ENCODE measurements at places on chromosomes 4 and X.

DNA sequence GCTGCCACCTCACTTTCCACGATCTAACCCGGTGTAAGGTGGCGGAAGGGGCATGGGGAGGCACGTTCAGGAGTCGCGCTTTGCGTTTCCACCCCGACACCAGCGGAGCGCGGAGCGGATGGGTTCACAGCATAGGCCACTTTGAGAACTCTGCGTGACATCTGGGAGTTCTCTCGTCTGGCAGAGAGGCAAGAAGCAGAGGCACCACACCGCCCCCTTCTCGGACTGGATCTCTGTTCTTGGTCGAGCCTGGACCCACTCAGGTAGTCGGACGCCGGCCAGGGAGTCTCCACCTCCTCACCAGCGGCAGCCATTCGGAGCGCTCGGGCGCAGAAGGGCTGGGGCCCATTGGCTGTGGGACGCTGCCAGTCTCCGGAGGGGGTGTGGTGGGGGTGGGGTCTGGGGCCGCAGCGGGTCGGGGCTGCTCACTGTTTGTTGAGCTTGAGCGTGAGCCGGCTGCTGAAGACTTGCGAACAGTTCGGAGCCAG is at the start of gene DACH2:
Gene DACH2, plus strand, starts transcription at position 428 of the 488 bp plus-strand sequence.
- DNase-seq, result peak; percentile 61

DNA sequence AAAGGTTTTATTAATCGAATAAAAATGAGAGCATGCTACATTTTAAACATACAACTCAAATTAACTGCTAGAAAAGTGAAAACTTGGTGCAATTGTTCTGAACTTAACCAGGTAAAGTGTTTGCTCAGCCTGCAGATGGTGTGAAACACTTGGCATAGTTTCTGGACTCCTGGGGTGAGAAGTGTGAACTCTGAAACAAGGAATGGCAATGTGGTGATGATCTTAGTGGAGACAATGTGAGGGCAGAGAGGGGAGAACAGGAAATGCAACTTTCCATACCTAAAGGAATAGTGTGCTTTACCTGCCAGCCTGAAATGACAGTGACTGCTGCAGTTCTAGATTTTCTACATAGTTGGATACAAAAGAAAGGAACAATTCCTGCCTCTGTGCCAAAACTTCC is 57.4 kb downstream of the CCSER1 start:
- DNase-seq, result no peak

DNA sequence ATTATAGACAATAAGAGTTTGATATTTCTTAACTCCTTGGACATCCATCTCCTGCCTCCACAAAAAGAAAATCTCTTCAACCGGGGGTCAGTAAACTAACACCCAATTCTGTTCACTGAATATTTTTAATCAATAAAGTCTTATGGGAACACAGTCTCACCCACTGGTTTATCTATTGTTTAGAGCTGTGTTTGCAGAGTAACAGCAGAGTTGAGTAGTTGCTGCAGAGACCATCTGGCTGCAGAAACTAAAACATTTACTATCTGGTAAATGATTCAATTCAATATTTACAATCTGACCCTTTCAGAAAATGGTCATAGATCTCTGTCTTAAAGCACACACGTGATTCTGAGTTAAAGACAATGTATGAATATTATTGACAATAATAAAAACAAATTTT is 94.0 kb downstream of the TMA16 start:
- DNase-seq, result no peak

- DNase-seq, result no peak
Measured at GRCh38 chr4:1749370-1749769, 28.0 kb downstream of the TACC3 start.

DNA sequence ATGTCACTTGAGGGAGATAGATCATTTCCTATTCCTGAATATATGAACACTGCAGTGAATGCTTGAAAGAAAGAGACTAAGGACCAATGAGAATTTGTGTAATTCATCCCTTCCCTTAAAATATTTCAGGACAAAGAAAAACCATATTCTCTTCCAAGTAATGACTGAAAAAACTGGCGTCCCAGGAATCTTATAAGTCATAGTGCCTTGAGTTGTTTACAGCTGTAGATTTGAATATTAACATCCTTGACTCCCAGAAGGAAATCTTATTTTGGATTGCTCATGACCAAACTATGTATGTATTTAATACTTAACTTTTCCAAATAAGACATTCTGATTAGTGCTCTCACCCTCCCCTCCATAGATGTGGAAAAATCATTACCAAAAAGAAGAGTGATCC is 55.5 kb downstream of the CLDN22 start:
- DNase-seq, result peak; percentile 86

DNA sequence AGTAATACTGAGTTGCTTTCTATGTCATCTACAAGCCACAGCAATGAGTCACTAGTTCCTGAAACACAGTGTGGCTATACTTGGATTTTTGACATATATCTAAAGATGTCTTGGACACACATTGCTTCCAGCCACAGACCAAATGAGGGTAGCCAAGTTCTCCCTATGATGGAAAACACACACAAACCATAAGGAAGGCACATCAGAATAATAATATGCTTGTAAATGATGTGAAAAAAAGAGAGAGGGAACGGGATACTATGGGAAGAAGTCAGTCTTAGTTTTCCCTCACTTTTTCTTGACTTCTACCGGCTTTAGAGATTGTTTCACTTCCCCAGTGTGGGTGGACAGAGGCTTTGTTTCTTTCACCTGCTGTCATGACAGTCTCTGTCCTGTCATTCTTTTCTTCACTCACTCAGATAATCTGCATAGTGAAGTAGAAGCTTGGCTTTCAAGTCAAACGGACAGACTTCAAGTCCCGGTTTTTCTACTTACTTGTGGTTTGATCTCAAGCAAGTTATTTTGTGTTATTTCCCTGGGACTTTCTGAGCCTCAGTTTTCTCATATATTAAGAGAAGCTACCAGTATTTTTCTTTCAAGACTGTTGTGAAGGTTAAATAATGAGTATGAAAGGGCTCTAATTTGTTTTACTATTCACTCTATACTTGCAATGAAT is 34.7 kb downstream of the P2RY10 start:
- DNase-seq, result peak; percentile 58

GRCh38 chrX:30627818-30628652 is 25.2 kb upstream of the GK start:
- DNase-seq, result no peak

- DNase-seq, result peak; percentile 64
Measured at GRCh38 chr4:6953751-6954380, 44.2 kb downstream of the TBC1D14 start.

DNA sequence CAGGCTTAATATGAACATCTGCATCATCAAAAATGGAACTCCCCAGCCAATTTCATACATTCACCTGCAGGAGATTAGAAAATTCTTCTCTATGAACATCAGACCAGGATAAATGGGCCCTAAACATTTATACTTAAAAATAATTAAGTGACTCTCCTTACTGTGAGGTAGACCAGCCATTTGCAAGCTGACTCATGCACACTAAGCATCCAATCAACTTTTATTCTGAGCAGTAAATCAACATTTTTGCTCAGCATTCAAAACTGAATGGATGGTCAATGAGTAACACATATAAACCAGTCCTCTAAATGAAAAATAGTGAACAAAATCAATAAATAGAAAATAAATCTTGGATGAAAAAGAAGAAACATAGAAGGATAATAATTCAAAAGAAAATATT is 19.9 kb upstream of the PCDH10 start:
- no peak for DNase-seq

- DNase-seq, result no peak
Measured at GRCh38 chrX:66000628-66001272, 39.1 kb downstream of the VSIG4 start.

DNA sequence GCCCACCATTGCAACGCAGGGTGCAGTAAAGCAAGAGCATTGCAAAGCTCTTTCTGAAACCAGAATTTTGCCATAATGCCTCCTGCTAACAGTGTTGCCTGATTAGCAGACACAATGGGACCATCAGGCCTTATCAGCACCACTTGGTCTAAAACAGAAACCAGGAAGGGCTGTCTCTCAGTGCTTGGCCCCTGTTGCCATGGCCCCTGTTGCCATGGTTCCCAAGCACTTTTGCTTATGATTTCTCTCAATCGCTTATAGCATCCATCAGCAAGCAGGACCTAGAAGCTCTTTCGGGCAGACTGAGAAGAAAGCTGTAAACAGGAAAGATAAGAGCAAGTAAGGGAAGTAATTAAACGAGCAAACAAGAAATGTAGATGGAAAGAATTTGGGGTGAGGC is 36.8 kb downstream of the RTL5 start:
- no peak for DNase-seq

DNA sequence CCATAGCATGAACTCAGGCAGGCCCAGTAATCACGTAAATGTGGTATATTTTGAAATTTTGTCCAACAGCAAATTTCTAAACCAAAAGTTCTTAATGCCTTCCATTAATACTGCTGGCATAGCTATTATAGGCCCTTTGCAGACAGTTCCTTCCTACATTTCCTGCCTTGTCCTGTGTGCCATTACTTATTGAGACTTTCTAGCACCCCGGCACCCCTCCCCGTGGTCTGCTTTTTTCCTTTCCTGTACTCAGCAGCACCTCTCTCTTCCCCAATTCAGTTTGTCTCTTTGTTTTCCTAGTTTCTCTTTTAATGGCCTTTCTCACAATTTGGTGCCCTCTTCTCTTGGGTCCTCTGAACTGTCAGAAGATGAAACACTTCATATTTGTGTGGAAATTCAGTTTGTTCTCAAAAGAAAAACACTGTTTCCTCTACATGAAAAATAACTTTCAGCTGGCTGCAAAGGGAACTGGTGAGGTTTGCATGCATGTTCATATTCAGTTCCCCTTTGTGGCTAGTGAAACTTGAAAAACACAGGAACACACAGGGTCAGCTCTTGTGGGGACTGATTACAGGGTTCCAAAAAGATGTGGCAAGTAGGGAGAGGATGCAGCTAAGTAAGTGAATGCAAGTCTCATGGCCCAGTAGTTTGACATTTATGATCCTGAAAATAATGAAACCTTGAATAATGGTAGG is 17.1 kb downstream of the GPR34 start:
- DNase-seq, result no peak

GRCh38 chrX:103828529-103828928 is 3.5 kb downstream of the RAB9B start:
- no peak for DNase-seq

DNA sequence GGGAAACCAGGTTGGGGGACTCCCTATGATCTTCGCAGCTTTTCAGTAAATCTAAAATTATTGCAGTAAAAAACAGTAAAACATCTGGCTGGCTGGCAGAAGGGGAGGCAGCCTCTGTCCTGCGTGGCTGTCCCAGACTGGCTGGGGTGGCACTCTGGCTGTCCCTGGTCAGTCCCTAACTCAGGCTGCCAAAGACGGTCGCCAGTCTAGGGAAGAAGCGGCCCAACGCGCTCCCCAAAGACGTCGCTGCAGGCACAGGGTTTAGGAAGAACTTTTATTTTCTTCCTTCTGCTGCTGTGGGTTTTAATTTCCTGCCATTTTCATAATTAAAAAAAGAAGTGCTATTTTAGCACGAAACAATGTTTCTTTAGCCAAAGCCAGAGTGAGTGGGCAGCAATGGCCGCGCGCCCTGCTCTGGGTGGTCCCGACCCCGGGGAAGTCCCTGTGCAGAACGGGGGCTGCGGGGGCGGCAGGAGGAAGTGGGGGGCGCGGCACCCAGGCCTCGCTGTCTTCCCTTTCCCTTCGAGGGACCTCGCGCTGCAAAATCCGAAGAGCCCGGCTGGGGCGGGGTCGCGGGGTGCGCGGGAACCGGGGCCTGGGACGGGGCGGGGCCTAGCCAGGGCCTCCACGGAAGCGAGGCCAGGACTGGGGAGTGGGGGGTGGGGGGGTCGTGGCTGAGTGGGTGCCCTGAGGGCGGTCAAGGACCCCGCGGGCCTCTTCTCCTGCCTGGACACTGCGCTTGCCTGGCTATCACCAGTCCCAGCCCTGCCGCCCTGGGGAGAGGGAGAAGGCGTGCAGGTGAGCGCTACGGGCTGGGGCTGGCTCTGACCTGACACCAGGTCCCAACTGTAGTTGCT is 6.3 kb upstream of the LETM1 start:
- DNase-seq, result no peak

DNA sequence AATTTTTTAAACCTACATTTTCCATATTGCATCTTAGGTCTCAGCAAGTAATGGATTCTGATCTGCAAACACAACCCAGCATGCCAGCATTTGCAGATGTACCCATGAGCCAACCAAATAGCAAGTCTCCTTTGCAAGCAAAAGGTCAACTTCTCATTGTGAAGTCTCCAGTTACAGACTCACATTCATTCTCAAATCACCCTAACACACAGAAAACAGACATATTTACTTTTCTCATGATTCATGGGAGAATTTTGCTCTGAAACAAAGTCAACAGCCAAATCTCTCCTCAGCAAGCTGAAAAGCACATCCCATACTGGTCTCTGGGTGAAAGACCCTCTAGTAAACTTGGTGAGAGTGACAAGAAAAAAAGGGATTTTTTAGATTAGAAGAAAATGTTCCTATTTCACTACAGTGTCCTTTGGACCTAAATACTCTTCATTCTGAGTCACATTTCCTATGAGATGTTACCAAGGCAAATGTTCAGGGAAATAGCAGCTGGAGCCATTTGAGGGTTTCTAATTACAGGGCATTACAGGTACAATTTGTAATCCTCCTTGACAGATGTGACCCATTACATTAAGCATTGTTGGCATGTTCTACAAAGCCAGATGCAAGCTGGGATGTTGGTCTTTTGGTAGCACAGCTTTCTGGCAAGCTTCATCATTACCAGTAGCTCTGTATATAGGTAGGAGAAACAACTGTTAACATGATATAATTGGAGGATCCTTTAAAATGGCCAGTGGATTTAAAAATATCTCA is 383.3 kb downstream of the SMARCA1 start:
- DNase-seq, result peak; percentile 23

DNA sequence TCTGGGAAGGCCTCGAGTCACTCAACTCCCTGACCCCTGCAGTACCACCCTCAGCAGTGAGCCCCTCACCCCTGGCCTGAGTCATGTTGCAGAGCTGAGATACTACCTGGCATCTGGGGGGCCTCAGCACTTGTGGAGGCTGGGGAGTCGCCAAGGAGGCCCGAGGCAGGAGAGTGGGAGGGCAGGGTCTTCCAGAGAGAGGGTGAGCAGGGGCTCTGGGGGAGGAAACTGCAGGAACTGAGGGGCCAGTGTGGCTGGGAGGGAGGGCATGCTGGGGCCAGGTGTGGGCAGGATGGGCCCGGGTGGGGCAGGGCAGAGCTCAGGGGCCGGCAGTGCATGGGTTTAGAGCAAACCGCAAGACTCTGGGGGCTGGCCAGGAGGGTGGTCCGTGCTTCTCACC is 59.7 kb downstream of the SORCS2 start:
- DNase-seq, result no peak

GRCh38 chr4:96227515-96227914 is 387.6 kb downstream of the PDHA2 start:
- DNase-seq, result no peak

DNA sequence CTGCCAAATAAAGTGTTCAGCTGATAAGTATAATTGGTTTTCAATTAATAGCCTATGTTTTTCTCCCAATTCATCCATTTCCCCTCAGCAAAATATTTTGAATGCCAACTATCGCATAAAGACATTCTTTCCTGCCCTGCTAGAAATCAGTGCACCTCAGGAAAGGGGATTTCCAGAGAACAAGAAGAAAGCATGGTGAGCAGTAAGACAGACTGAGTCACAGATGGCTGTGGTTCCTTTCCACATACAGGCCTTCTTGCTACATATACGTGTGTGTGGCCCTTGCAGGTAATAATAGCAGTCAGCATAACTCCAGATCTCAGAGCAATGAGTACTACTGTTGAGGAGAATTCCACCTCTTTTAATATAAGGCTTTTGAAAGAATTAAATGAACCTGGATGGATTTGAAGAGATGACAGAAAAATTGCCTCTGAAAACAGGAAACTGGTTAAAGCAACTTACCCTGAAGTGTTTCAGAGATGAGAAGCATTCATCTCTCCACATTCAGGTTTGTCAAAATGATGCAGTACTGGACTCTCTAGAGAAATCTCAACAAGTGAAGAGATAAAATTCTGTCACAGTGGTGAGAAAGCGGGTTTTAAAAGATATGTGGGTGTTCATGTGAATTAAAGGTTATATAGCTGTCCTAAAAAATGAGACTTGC is 13.6 kb downstream of the GASK1B start:
- peak; percentile 67 for DNase-seq

All from fibroblast of skin of right biceps (primary cell).